ENCODE measurements at places on chromosomes 4 and X. TPM values are rescaled to one million over a fixed set of nuclear protein-coding genes. Genes with fewer than 3 reads are reported as not detected.

GRCh38 chr4:114251020-114251419 is 271.6 kb upstream of the ARSJ start:
- H3K4me1 ChIP-seq = no peaks in the 10 kb centered on the region
- no peaks in the 10 kb centered on the region for H3K27me3 ChIP-seq
- DNase-seq = no peak
- no peak overlapping the region for H3K27ac ChIP-seq

The PFKFB1 gene
- total RNA-seq = 0.64 TPM

The TCEAL2 gene
- not detected for total RNA-seq

The MTNR1A gene
- not detected for total RNA-seq

The TMEM156 gene
- 19.6 TPM for total RNA-seq

DNA sequence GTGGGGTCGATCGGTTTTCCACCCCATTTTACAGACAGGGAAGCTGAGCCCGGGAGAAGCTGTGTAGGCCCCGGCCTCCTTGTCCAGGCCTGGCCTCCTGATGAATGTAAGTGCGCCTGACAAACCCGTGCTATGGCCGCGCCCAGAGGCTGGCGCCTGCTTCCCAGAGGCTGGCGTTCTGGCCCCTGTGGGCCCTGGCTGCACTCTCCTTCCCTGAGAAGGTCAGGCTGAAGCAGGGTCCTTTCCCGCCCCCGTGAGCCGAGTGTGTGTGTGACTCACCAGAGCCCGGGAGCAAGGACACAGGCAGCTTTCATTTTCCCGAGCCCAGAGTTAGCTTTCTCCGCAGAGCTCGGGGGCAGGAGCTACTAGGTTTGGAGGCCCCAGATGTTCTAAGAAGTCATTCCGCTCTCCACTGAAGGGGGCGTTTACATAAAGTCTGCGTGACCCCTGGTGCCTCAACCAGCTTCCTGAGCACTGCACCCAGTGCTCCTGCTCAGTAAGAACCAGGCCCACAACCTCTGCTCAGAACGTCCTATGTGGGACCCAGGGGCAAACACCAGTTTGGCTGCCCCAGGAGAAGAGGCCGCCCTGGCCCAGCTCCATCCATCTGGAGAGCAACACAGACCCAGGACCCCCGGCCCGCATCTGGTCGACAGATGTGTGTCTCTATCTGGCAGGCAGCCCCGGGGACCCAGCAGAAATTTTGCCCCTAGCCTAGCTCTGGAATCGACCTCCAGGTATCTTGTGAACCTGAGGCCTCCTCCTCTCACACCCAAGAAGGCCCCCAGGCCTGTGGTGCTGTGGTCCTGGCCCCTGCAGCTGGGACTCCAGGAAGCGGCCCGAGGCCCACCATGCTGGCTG is 13.6 kb downstream of the UVSSA start:
- H3K4me1 ChIP-seq = no peaks in the 10 kb centered on the region
- H3K36me3 ChIP-seq = no peaks in the 10 kb centered on the region
- no peak for DNase-seq
- no peak overlapping the region for H3K4me3 ChIP-seq
- no peak overlapping the region for H3K27ac ChIP-seq
- no peaks in the 10 kb centered on the region for H3K27me3 ChIP-seq

The MAPK10 gene
- not detected for total RNA-seq

GRCh38 chr4:139633661-139634060 is 32.0 kb upstream of the MGST2 start:
- peaks cover 31% of the 10 kb centered on the region for H3K27me3 ChIP-seq
- no peaks in the 10 kb centered on the region for H3K4me1 ChIP-seq
- no peaks in the 10 kb centered on the region for H3K36me3 ChIP-seq
- no peak overlapping the region for H3K4me3 ChIP-seq

GRCh38 chrX:33434256-33435092 is 223.1 kb upstream of the DMD start:
- H3K4me3 ChIP-seq = no peak overlapping the region
- peak; percentile 22 for DNase-seq
- H3K4me1 ChIP-seq = no peaks in the 10 kb centered on the region
- H3K27ac ChIP-seq = no peak overlapping the region

The GPRASP1 gene
- 1.5 TPM for total RNA-seq

- H3K4me3 ChIP-seq = no peak overlapping the region
- DNase-seq = no peak
- no peaks in the 10 kb centered on the region for H3K27me3 ChIP-seq
These were observed 1673.8 kb upstream of the AGA start for GRCh38 chr4:179116011-179116410.

- peaks cover 2% of the 10 kb centered on the region for H3K27me3 ChIP-seq
- H3K4me3 ChIP-seq = no peak overlapping the region
- no peak for DNase-seq
- no peak overlapping the region for H3K27ac ChIP-seq
These were observed 68.0 kb upstream of the STIM2 start for GRCh38 chr4:26792639-26793038.

The MAGEC3 gene
- not detected for total RNA-seq

The CTAG2 gene
- not detected for total RNA-seq

The MID2 gene
- 3.8 TPM for total RNA-seq

DNA sequence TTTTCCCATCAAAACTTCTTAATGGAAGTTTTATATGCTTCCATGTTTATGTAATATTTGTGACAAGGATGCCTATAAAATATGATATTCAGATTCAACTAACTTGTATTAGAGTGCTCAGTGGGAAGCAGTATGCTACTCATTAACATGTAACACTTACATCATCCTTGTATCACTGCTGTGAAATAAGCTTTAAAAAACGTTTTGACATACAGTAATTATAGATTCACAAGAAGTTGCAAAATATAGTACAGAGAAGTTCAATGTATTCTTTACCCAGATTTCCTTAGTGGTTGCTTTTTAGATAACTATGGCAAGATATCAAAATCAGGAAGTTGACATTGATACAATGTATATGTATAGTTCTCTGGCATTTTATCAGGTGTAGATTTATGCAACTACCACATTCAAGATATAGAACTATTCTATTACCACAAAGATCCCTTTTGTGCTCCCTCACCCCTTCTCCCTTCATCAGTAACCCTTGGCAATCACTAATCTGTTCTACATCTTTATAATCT is 56.3 kb downstream of the DTHD1 start:
- H3K36me3 ChIP-seq = no peaks in the 10 kb centered on the region
- H3K4me1 ChIP-seq = peaks cover 20% of the 10 kb centered on the region
- no peak overlapping the region for H3K27ac ChIP-seq
- DNase-seq = no peak
- no peak overlapping the region for H3K4me3 ChIP-seq

DNA sequence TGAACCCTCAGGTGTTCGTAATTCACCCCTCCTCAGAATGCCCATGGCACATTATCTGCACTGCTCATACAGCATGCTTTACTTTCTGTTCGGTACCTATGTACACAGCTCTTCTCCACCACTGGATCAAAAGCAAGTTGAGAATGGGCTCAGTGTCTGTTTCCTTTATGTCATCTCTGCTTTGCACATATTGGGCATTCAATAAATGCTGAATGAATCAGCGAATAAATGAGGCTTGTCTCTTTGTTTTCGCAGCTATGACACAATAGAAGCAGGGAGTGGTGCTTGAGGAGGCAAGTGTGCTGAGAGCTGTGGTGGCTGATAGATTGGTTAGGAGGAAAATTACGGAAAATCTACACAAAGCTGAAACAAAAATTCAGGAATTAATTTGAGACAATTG is 109.1 kb upstream of the VMA21 start:
- DNase-seq = no peak
- H3K4me1 ChIP-seq = no peaks in the 10 kb centered on the region
- H3K4me3 ChIP-seq = no peak overlapping the region
- no peak overlapping the region for H3K27ac ChIP-seq

- H3K4me1 ChIP-seq = peaks cover 4% of the 10 kb centered on the region
- DNase-seq = no peak
- no peaks in the 10 kb centered on the region for H3K27me3 ChIP-seq
- no peak overlapping the region for H3K4me3 ChIP-seq
These were observed 6.8 kb upstream of the CEP135 start for GRCh38 chr4:55941881-55942396.

- DNase-seq = no peak
- H3K36me3 ChIP-seq = no peaks in the 10 kb centered on the region
- H3K27ac ChIP-seq = no peak overlapping the region
- H3K4me1 ChIP-seq = no peaks in the 10 kb centered on the region
- no peak overlapping the region for H3K4me3 ChIP-seq
These were observed 72.0 kb downstream of the JAKMIP1 start for GRCh38 chr4:6128221-6128850.

The PAGE5 gene
- total RNA-seq = not detected

The CITED1 gene
- not detected for total RNA-seq

The UGT2A1 gene
- total RNA-seq = not detected

The ZFYVE28 gene
- 14.8 TPM for total RNA-seq

GRCh38 chr4:1041147-1041935 is 29.9 kb downstream of the FGFRL1 start:
- no peaks in the 10 kb centered on the region for H3K36me3 ChIP-seq
- H3K27me3 ChIP-seq = no peaks in the 10 kb centered on the region
- H3K4me3 ChIP-seq = no peak overlapping the region
- DNase-seq = no peak

The CLGN gene
- total RNA-seq = 0.21 TPM

DNA sequence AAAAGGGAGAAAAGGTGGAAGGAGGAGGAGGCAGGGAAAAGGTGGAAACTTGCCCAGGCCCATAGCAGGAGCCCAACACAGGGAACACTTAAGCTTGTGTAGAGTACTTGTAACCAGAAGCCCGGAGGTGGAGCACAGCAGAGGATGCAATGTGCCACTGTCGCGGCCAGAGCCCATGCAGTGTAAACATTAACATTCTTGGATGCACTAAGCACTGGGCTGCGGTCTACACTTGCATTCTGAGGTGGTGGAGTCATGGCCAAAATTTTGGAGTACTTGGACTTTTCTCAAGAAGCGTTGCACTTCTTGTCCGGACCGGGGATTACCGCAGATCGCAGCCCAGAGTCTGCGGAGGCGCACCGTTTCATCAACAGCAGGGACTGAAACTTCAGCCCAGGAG is 4.5 kb upstream of the RHOXF1 start:
- no peaks in the 10 kb centered on the region for H3K36me3 ChIP-seq
- H3K4me3 ChIP-seq = no peak overlapping the region
- no peaks in the 10 kb centered on the region for H3K4me1 ChIP-seq
- DNase-seq = no peak
- H3K27ac ChIP-seq = no peak overlapping the region

The MAP7D2 gene
- total RNA-seq = 0.12 TPM

DNA sequence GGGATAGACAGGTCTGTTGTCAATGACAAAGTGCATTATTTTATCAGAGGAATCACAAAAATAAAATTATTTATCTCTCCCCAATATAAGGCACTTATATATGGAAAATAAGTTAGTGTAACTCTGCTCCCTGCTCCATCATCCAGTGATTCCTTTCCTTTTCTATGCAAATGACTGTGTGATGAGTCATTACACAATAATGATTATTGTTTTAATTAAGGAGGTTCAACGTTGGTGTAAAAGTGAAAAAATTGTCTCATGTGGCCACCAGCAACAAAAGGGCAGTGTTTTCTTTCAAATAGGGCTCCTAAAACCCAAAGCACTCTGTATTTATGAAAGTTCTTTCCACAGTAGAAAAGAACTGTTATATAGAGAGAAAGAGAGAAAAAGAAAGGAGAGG is 16.7 kb downstream of the SLC7A11 start:
- no peak overlapping the region for H3K27ac ChIP-seq
- no peaks in the 10 kb centered on the region for H3K36me3 ChIP-seq
- no peak for DNase-seq

The AKAP4 gene
- total RNA-seq = not detected

DNA sequence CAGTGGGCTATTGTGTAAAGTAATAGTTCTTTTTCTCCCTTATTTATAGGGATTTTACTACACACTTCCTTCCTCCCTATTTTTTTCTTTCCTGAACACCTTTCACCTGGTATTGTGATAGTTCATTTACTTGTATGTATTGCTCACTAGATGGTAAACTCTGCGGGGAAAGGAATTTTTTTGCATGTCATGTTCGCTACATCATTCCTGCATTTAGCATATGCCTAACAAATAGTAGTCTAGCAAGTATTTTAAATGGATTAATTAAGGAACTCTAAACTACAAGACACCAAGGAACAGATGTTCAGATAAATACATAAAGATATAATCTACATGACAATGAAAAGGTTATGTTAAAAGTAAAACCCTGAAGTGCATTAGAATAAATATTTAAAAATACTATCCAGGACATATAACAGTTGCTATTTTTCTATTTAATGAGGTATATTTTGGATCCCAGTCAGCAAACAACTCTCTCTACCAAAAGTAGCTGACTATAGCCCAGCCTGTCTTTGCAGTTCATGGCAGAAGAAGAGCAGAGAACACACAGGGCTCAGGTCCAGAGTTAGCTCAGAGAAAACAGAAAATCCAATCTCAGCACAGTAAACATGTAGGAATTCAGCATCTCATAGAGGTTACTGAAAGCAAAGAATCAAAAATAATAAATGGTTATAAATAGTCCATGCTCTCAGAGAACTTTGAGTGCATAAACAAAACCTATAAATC is 87.8 kb downstream of the PACRGL start:
- H3K4me3 ChIP-seq = no peak overlapping the region
- H3K4me1 ChIP-seq = no peaks in the 10 kb centered on the region
- H3K36me3 ChIP-seq = no peaks in the 10 kb centered on the region
- no peak overlapping the region for H3K27ac ChIP-seq
- no peak for DNase-seq

GRCh38 chr4:182310962-182311361 is 67.8 kb downstream of the TENM3 start:
- H3K4me3 ChIP-seq = no peak overlapping the region
- H3K4me1 ChIP-seq = no peaks in the 10 kb centered on the region
- H3K27ac ChIP-seq = no peak overlapping the region
- H3K27me3 ChIP-seq = no peaks in the 10 kb centered on the region

The FRG2 gene
- not detected for total RNA-seq

DNA sequence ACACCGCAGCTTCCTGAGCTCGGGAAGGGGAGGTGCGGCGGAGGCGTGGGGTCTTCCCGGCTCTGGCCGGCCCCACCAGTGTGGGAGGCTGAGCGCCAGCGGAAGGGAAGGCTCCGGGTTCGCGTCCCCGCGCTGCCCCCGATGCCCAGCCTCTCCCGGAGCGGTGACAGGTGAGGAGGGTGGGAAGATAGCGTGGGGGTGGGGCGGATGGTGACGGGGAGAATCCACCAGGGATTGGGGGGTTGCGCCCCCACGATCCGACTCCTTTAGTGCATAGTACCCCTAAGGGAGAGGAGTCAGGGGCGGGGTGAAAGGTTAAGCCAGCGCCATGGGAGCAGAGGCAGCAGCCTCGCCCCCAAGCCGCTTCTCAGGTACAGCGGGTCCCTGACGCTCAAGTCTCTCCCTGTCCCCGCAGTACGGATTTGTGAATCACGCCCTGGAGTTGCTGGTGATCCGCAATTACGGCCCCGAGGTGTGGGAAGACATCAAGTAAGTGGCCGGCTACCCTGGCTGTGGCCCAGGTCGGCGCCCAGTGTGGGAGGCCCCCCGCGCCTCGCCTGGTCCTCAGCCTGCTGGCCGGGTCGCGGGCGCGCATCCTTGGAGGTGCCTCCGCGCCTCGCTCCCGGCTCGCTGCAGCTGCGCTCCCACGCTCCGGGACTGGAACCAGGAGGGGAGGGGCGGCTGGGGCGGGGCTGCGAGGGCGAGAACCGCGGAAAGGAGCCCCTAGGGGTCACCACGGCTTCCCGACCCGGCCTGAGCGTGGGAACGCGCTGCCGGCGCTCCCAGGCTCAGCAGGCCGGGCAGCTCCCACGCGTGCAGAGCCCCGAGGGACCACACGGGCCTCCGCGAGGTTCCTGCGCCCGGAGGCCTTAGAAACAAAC is 791 bp downstream of the GUCY1B1 start:
- peaks cover 35% of the 10 kb centered on the region for H3K27me3 ChIP-seq
- H3K27ac ChIP-seq = no peak overlapping the region
- peaks cover 6% of the 10 kb centered on the region for H3K4me1 ChIP-seq
- DNase-seq = no peak

Data from activated CD4-positive, alpha-beta T cell treated with anti-CD3 and anti-CD28 coated beads, Interleukin-2, amount 10 ng/mL, durations not matched to agents 7 days and 5 days (primary cell).